GDM1 (cell line): ENCODE measurements at places on chromosomes 16 and 17.

DNA sequence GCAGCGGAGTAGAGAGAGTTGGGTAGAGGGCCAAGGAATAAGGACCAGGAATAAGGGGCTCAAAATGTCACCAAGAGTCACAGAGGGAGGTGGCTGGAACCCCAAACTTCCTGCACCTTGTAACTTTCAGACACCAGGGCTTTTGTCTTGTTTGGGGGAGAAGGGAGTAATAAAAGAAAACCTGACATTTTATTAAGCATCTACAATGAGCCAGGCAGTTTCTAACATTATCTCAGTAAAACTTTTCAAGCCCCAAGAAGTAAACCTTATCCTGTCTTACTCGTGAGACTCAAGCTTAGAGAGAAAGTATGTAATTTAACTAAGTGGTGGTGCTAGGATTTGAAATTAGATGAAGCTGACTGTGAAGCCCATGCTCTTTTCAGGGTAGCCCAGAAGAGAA lies 848 bp upstream of the MTMR4 start:
- no peak for DNase-seq

DNA sequence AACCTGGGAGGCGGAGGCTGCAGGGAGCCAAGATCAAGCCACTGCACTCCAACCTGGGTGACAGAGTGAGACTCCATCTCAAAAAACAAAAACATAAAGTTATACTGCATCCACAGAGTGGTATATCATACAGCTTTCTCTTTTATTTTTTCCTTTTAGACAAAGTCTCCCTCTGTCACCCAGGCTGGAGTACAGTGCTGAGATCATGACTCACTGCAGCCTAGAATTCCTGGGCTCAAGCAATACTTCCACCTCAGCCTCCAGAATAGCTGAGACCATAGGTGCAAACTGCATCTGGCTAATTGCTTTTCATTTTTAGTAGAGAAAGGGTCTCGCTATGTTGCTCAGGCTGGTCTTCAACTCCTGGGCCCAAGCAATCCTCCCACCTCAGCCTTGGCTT lies 10.0 kb upstream of the COPRS start:
- DNase-seq, result no peak

DNA sequence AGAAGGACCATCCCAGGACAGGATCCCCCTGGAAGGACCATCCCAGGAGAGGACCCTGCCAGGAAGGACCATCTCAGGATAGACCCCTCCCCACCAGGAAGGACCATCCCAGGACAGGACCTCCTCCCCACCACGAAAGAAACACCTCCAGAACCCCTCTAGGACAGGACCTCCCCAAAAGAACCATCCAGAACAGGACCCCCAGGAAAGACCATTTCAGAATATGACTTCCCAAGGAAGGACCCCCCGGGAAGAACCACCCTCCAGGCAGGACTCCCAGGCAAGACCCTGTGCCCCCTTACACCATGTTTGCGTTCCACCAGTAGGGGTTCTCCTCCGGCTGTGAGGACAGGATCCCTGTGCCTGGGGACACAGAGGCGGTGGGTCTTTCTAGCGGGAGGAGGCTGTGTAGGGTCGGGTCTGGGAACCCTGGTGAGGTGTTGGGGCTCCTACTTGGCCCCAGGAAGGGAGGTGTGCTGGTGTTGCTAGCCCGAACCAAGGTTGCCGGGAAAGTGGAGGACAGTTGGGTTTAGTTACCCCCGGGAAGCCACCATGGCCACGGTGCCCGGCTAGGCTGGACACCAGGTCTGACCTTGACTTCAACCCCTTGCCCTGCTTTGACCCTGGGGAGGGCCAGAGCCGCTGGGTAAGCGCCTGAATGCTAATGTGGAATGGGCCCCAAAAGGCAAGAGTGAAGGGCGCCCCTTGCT lies 2.2 kb downstream of the NOTUM start:
- no peak for DNase-seq

- DNase-seq, result no peak
Measured at GRCh38 chr17:72906306-72906705, 186.2 kb downstream of the SLC39A11 start.

- no peak for DNase-seq
Measured at GRCh38 chr17:81984773-81985410, 7.5 kb downstream of the ASPSCR1 start.

- DNase-seq, result no peak
Measured at GRCh38 chr17:1244606-1245012, 25.6 kb upstream of the BHLHA9 start.

GRCh38 chr17:43720311-43721060 lies 38.1 kb downstream of the SOST start:
- no peak for DNase-seq

DNA sequence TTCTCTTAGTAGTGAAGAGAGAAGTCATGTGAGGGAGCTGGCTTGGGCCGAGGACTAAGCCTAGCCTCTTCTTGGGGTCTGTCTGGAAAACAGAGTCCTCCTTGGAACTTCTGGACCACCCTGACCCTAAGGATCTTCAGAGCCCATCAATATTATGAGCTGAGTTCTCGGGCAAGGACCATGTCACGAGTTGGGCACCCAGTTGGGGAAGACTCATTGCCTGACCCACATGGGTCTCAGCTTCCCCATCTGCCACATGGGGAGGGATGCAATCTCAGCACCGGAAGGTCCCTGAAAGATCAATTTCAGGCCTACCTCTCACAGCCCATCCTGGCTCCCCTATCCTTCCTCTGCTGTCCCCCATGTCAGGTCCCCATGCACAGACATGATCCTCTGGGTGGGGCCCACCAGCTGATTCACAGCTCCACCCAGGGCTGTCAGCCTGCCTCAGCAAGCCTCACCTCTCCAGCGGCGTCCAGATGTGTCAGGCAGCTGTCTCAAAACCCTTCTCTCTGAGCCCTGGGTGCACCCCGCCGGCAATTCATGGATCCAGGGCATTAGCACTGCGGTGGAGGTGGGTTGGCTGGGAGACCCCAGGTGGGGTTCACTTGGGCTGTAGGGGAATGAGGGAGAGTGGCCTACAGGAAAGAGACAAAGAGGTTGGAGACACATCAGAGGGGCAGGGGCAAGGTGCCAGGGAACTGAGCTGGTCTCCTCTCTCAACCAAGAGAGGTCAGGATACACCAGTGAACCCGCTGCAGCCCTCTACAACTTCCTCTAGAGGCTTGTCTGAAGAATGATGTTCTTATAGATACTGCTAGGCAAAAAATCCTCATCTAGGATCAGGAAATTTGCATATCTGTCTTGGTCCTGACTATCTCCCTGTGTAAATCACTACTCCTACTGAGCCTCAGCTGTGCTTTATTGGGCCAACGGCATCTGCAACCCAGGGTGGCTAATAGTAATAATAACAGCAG lies 1.8 kb downstream of the NLRP1 start:
- no peak for DNase-seq

GRCh38 chr17:17467016-17467415 lies 9.8 kb upstream of the MED9 start:
- DNase-seq, result no peak

GRCh38 chr17:50908140-50908859 lies 42.1 kb upstream of the TOB1 start:
- no peak for DNase-seq

GRCh38 chr16:86498671-86499439 lies 11.5 kb upstream of the FOXF1 start:
- DNase-seq, result no peak

DNA sequence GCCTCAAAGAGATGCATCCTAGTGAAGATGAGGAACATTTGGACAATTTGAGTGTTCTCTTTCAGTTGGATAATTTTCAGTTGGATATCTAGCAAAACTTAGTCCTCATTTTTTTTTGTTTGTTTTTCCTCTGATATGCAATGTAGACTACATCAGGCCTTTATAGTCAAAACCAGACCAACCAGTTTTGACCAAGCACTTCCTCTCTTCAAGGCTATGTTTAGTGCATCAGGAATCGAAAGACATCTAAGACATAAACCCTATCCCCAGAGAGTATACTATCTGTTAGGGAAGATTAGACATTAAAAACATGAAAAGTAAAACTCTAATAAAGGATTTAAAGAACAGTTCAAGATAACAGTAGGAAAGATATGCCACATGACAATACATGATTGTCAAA lies 256.1 kb downstream of the IRX3 start:
- no peak for DNase-seq

- no peak for DNase-seq
Measured at GRCh38 chr16:56019274-56019673, 144.1 kb upstream of the CES5A start.

DNA sequence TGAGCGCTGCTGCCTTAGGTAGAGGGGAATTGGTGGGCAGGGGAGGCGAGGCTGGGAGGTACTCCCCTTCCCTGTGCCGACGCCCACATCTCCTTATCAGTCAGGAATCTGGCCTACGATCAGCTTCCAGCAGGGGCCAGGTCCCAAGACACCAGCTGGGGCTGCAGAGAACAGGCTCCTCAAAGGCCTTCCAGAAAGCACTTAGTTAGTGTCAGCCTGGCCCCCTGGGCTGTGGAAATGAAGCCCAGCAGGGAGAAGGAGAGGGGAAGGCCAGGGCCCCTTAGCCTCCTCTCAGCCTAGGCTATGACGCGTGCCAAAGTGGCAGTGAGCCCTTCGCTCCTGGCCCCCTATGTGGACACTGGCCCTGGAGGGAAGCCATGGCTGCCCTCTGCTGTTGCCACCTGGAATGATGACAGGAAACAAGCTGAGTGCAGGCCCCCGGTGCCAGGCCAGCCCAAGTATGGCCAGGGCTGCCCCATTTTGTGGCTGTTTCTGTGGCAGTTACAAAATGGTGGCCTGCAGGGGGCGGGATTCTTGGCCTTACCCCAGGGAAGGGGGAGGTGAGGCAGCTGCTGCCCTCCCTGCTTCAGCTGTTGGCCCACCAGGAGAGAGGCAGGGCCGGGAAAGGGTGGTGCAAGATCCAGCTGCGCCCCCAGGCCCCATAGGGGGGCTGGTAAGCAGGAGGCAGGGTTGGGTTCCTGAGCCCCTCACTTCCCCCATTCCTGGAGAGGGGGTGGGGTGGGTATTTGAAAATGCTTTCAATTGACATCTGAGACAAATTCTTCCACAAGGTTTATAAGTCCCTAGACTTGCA lies 11.3 kb downstream of the TBX4 start:
- DNase-seq, result no peak

- no peak for DNase-seq
Measured at GRCh38 chr16:65548470-65548869, 426.6 kb upstream of the CDH11 start.

- no peak for DNase-seq
Measured at GRCh38 chr17:56175299-56175955, 22.2 kb downstream of the ANKFN1 start.

- DNase-seq, result no peak
Measured at GRCh38 chr16:15536843-15537242, 102.5 kb downstream of the BMERB1 start.

GRCh38 chr16:10688291-10688690 lies 6.4 kb downstream of the TEKT5 start:
- DNase-seq, result no peak

DNA sequence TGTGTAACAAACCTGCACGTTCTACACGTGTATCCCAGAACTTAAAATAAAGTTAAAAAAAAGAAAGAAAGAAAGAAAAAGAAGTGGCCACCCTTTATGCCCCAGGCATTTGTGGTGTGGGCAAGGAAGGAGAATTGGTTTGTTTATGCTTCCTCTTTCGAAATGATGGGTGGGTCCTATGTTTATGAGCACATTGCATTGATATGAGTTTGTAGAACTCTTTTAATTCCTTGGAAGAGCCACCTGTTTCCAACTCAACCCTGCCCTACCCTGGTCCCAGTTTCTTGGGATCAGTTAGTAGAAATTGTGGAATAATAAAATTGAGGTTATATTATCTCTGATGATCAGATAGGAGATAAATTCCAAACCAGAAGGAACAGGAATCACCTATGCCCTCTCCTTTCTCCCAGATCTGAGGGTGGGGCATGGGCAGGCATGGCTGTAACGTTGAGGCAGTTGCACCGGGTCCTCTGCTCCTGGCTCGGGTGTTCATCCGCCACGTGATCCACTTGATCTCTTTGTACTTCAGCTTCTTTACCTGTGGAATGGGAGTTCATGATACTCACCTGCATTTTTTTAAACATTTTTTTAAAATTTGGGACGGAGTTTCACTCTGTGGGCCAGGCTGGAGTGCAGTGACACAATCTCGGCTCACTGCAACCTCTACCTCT lies 15.9 kb downstream of the CHAD start:
- DNase-seq, result no peak

DNA sequence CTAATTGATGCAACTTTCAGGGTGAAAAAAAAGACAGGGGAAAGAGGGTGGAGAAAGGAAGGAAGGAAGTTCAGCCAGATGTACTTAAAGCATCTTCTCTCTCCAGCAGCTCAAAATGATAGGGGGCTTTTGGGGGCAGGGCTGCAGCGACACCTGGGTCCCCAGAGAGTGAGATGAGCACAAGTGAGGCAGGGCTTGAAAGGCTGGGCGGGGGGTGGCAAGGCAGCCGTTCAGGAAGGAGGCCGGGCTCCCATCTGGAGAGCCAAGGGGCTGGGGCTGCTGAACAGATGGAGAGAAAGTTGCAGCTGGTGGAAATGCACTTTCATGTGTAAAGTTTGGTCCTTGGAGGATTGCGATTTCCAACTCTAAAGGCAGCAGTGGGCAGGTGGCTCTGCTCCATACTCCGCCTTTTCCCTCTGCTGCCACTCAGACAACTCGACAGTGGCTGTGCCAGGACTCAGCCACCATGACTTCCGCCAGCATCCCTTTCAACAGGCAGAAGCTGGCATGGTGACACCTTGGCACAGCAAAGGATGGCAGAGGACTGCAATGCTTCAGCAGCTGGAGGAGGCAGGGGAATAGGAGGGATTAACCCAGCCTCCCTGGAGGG lies 7.7 kb downstream of the SLC35B1 start:
- no peak for DNase-seq

DNA sequence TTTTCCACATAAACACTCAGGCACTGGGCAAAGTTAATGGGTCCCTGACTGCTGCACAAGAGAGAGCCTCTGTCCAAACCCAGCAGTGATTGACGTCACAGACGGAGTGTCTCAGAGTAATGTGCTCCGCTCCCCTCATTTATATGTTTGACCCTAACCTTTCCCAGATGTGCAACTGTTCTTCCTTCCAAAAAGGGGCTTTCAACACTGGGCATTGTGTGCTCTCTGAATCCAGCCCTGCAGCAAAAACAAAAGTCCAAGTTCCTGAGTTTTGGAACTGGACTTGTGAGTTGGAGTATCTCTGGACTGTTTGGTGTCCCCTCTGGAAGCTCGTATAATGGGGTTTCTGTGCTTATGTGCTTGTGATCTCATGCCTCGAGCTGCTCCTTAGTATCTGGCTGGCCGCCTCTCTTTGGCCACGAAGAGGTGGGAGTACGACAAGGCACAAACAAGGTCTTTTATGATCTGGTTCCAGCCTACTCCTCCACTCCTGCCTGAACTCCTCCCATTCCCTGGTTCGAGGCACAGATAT lies 76.4 kb upstream of the SMIM36 start:
- no peak for DNase-seq

GRCh38 chr16:80015566-80015965 lies 415.0 kb upstream of the MAF start:
- no peak for DNase-seq
